SW480 (cell line): ENCODE measurements at places on chromosomes 7 and 10.

GRCh38 chr7:47581804-47582763, at the start of gene TNS3:
TSS of gene TNS3 (minus strand) at chr7:47582111. CDS start at chr7:47439636, 142,475 bp downstream.
- DNase-seq: peak; percentile 60

GRCh38 chr10:4671451-4672145, 154.4 kb upstream of the AKR1E2 start:
- no peak for DNase-seq

DNA sequence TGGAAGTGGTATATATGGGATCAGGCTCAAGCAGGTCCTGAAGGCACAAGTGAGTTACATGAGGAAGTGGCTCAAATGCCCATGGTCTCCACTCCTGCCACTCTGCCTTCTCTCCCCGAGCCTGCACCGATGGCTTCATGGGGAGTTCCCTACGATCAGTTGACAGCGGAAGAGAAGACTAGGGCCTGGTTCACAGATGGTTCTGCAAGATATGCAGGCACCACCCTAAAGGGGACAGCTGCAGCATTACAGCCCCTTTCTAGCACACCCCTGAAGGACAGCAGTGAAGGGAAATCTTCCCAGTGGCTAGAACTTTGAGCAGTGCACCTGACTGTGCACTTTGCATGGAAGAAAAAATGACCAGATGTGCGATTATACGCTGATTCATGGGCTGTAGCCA, 95.3 kb downstream of the HOXA1 start:
- no peak for DNase-seq

- DNase-seq: no peak
Observed at GRCh38 chr10:63114031-63114814, 18.9 kb upstream of the NRBF2 start.

DNA sequence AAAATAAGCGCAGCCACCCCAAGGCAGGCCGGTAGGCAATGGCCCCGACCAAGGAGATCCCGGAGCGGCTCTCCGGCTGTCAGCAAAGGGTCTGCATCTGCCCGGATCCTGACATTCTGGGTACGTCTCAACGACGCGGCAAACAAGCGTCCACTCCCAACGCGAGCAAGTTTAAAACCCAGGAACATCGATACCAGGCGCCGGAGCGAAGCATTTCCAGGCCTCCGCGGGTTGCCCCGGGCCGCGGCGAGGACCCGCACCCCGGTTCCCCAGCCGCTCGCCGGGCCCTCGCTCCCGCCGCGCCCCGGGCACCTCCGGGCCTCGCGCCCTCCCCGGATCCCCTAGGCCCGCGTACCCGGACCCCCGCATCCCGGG, 453 bp downstream of the URGCP start:
- DNase-seq: peak; percentile 56

DNA sequence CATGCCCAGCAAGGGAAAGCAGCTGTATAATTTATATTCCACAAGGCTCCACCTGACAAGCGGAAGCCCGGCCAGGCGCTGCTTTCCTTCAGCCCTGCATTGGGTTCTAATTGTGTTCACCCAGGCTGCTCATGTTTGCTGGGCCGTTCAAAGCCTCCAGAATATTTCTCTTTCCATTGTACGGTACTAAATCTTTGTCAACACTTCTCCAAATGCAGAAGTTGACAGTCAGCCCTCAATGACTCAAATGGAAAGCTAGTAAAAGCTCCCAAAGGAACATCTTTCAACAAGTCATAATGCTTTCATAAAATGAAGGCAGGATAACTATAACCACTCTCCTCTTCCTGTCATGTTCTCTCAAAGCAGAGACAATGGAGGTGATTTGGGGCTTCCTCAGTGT, 17.8 kb upstream of the CPXM2 start:
- DNase-seq: no peak

DNA sequence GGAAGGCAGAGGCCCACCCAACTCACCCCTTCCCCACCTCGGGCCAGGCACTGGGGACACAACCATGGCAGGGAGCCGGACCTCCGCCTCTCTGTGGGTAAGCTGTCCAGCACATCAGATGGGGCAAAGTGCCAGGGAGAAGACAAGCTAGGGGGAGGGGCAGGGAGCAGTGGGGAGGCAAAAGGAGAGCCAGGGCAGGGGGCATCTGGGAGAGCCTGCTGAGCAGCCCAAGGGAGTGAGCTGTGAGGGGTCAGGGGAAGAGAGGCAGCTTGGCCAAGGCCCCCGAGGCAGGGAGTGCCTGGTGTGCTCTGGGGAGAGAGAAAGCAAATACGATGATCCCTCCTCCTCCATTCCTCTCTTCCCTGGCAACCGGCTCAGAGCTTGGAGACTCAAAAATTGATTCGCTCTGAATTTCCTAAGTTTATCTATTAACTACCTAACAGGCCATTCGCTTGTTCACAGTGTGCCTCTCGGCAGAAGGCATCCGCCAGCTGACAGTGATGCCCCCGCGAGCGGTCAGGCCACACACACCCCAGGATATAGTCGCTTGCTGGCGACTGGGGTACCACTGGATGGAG, 4.5 kb downstream of the CAMK2B start:
- no peak for DNase-seq

GRCh38 chr7:82444220-82444909, 788 bp upstream of the CACNA2D1 start:
- DNase-seq: peak; percentile 85

DNA sequence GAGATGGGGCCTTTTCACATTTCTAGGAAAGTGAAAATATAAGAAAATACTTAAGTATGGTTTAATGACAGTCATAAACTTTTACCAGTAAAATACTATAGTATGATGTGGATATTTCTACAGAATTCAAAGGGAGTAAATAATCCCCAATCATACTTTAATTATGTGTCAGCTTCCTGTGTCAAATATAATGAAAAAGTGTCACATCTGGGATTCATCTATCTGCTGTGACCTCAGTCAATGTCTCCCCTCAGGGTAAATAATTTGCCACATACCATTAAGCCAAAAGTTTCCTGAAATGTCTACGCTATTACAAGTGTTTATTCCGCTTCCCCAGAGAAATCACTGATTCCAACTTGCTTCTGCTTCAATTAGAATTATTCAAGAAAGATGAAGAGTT, 110.5 kb downstream of the ITGA8 start:
- no peak for DNase-seq

DNA sequence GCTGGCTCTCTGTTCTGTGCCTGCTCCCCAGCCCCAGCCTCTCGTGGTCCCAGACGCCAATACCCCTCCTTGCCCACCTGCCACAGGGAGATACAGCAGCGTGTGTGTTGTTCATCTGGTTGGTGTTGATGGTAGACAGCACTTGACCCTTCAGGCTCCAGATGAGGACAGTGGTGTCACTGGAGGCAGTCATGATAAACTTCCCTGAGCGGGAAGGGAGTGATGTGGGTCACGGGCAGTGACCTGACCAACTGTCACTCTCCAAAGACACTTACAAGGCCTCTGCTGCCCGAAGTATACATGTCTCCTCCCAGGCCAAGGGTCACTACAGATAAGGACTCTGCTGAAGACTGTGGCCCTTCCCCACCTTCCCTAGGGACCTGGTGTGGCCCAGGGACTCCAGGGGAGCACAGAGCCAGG, 5.6 kb downstream of the TBL2 start:
- no peak for DNase-seq

DNA sequence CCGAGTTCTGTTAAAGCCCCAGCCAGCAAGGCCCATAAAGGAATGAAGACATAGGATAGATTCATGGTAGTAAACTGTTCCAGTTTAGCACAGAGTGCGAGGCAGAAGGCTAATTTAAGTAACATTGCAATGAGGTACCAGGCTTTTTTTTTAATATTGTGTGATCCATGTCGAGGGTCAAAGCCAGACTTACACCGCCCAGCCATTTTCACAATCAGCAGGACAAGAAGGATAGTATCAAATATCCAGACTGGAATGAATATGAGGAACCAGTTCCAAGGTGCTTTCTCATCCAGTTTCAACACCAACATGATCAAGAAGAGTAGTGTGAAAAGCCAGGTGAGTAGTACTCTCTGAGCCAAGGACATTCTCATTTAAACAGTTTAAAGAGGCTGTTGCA, 4.2 kb downstream of the TMEM60 start:
- no peak for DNase-seq

DNA sequence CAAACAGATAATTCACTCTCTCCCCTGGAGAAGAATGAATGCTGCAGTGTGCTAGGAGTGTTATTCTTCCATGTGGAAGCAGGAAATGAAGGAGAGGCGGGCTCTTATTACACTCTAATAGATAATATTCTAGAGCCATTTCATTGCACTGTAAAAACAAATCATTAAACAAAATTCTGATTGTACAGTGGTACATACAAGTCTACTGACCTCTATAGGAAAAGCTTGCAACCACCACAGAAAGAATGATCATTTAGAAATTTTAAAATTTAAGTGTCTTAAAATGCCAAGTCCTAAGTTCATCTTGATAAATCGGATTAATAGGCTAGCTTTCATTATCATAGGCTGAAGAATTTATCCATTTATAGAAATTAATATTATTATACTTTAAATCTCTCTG, 960.3 kb upstream of the LRRN3 start:
- DNase-seq: peak; percentile 8

DNA sequence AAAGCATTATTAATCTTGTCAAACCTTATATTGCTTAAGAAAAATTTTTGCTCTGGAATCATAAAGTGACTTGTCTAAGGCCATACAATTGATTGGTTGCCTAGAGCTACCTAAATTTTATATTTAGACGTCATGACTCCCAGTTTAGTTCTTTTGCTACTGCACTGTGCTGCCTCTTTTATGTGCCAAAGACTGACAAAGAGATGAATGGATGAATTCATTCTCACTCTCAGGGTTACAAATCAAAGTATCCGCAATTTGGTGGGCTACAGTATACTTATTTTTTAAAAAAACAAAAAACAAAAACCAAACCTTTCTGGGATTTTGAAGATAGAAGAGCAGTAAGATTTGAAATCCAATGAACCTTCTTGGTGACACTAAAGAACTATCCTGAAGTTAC, 27.7 kb upstream of the TMEM229A start:
- no peak for DNase-seq

DNA sequence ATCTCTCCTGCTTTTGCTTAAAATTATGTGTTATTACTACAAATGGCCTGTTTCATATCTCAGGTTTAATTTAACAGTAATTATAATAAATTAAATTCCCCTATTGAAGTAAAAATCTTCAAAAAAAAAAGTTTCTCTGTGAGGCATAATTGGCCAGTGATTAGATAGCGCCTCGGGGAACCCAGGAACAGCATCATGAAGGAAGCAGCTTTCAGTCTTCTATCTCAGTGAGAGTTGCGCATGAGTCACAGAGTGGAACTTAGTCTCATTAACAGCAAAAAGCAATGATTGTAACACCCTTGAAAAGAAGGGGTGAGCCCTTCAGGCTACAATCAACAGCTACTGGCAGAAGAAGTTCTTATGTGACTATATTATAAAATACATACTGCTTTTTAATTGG, 506.2 kb upstream of the ZWINT start:
- no peak for DNase-seq

- no peak for DNase-seq
Observed at GRCh38 chr10:95291365-95292039, 699 bp upstream of the PDLIM1 start.

DNA sequence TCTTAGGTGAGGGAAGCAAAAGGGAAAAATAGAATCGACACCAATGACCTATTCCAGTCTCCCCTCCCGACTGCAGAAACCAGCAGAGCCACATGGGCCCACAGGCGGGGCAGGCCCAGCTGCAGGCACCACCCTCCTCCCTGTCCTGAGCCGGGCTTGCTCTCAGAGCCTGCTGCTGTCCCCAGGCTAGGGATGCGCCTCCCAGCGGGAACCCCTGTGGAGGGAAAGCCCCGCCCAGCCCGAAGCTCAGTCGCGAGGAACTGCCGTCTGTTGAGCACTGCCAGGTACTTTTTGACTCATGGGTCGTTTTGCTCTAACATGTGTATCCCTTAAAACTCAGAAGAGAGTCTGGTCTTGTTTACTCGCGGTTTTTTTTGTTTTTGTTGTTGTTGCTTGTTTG, 124.5 kb upstream of the RET start:
- DNase-seq: peak; percentile 50

DNA sequence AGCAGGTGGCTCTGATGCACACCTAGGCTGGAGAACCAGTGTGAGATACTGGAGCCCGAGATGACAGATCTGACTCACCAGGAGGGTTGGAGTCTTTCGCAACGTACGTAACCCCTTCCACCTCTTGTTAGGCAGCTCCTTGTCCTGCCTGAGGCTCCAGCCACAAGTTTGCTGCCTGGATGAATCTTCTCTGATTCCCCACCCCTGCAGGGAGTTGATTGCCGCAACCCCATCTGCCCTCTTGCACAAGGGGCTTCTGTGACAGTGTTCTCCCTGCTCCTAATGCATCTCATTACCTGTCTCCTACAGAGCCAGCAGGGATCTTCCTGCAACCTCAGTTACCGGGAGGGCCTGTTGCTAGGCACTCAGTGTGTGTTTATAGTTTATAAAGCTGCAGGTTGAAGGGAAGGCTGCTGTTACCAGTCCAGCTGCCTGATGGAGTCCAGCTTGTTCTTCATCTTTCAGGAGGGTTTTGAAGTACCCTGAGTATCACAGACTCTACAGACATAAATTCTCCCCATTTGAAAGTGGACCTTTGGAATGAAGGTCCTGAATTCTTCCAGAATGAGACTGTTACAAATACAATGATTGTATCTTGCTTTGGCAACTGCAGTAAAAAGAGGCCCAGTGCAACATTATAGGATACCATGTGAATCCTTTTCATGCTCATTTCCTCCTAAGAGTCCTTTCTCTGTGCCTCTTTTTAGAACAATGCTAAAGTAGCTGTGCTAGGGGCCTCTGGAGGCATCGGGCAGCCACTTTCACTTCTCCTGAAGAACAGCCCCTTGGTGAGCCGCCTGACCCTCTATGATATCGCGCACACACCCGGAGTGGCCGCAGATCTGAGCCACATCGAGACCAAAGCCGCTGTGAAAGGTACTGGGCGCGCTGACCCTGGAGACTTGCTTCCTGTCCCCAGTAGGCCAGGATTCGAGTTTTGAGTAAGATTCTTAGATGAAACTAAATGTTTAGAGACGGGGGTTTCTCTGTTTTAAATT, 6.5 kb downstream of the MDH2 start:
- DNase-seq: no peak

GRCh38 chr10:124342136-124342820, 76.4 kb downstream of the OAT start:
- no peak for DNase-seq

DNA sequence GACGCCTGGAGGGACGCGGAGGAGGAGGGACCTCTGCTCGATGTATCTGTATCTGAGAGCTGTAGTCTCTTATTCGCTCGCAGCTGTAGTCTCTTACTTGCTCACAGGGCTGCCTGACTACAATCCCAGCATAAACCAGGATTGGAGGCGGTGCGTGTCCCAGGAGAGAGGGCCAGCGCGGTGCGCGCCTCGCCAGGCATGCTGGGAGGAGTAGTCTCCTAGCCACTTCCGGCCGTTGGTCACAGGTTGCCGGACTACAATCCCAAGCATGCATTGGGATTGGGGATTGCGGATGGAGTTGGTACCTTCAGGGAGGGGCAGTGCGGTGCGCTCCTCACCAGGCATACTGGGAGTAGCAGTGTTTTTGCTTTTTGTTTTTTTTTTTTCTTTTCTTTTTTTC, 421.7 kb upstream of the NUPR2 start:
- no peak for DNase-seq

- no peak for DNase-seq
Observed at GRCh38 chr7:33192695-33193291, 63.4 kb downstream of the BBS9 start.

GRCh38 chr10:78893217-78893616, 175.5 kb upstream of the ZMIZ1 start:
- no peak for DNase-seq
